ENCODE measurements at places on chromosomes 6 and 20. TPM values are rescaled to one million over a fixed set of nuclear protein-coding genes. Genes with fewer than 3 reads are reported as not detected.

Gene PCNA
- total RNA-seq, result 42.8 TPM

GRCh38 chr6:72857791-72858585 is 236.1 kb downstream of the KCNQ5 start:
- H3K27me3 ChIP-seq, result no peaks in the 10 kb centered on the region
- H3K4me3 ChIP-seq, result no peak overlapping the region
- no peak for DNase-seq
- H3K36me3 ChIP-seq, result no peaks in the 10 kb centered on the region
- peaks cover 19% of the 10 kb centered on the region for H3K4me1 ChIP-seq
- H3K27ac ChIP-seq, result no peak overlapping the region

GRCh38 chr6:7615611-7616383 is 25.8 kb downstream of the SNRNP48 start:
- DNase-seq, result no peak
- H3K4me3 ChIP-seq, result no peak overlapping the region
- H3K27me3 ChIP-seq, result no peaks in the 10 kb centered on the region
- no peak overlapping the region for H3K27ac ChIP-seq

DNA sequence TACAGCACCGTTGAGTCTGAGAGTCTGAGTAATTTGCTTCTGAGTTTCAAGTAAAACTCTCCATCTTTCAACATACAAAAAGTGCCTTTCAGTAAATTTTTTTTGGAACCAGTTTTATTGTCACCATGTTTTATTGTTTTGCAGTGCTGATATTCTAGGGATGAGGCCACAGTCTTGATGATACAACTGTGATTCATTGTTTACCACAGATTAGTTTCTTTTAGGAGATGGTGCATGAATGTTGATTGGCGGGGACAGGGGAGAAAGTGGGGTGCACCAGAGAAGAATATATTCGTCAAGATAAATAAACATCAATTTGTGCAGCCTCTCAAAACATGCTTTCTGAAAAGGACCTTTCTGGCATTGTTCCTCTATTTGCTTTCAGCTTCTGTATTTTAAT is 109.0 kb downstream of the MCHR2 start:
- H3K36me3 ChIP-seq, result no peaks in the 10 kb centered on the region
- no peaks in the 10 kb centered on the region for H3K4me1 ChIP-seq
- H3K4me3 ChIP-seq, result no peak overlapping the region
- H3K27me3 ChIP-seq, result no peaks in the 10 kb centered on the region

DNA sequence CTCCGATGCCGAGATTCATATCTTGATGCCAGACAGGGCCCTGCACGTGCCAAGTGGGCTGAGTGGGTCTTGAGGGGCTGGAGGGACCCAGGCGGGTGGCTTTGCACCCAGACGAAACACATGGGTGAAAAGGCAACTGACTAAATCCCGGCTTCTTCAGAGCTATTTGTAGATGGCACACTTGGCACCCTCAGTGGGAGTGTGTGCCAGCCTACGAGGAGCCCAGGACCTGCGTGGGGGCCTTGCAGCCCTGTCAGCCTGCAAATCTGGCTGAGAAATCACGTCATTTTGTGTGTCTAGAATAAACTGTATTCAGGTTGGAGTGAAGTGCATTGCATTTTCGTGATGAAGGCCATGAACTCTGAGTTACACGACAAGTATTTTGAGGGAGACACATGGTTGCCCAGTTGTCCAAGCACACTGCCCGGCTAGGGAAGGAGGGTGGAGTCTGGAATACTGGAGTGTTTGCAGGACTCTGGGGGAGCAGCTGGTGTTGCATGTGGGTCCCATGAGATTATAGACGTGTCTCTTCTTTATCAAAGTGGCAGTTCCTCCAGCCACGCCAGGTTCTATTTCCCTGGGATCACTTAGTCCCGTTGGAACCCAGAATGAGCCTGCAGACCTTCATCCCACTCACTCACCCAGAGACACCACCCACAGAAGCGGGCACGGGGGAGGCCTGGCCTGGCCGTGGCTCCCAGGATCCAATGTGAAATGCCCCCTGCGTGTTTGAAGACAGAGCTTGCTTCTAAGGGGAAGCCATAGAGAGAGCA is 60.2 kb downstream of the DLL1 start:
- H3K27me3 ChIP-seq, result no peaks in the 10 kb centered on the region
- no peaks in the 10 kb centered on the region for H3K36me3 ChIP-seq
- no peak for DNase-seq

Gene C6orf58
- total RNA-seq, result not detected

- no peaks in the 10 kb centered on the region for H3K36me3 ChIP-seq
- no peaks in the 10 kb centered on the region for H3K4me1 ChIP-seq
- DNase-seq, result no peak
- H3K4me3 ChIP-seq, result no peak overlapping the region
- no peaks in the 10 kb centered on the region for H3K27me3 ChIP-seq
- H3K27ac ChIP-seq, result no peak overlapping the region
Observed at GRCh38 chr6:13045676-13046075, 282.7 kb downstream of the TBC1D7 start.

GRCh38 chr6:134880487-134881190 is 69.3 kb downstream of the ALDH8A1 start:
- no peak overlapping the region for H3K4me3 ChIP-seq
- no peaks in the 10 kb centered on the region for H3K27me3 ChIP-seq
- H3K27ac ChIP-seq, result no peak overlapping the region
- H3K36me3 ChIP-seq, result no peaks in the 10 kb centered on the region

DNA sequence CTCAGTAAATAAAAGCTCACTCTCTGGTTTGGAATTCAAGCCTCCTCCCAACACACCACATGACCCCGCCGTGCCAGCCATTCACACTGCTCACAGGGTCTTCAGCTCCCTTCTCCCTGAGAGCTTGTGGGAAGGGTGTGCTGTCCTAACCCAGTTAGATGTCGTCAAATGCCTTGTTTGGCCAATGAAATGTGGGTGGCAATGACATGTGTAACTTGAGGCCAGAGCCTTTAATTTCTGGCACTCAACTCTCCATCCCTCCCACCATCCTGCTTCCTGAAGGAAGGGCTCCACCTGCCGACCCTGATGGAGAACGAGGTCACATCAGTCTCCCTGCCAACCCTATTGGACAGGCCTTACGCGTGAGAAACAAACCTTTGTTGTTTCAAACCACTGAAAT is 224.5 kb upstream of the AGPAT4 start:
- no peak overlapping the region for H3K27ac ChIP-seq
- H3K36me3 ChIP-seq, result no peaks in the 10 kb centered on the region
- H3K27me3 ChIP-seq, result no peaks in the 10 kb centered on the region
- H3K4me1 ChIP-seq, result no peaks in the 10 kb centered on the region
- DNase-seq, result no peak

GRCh38 chr20:17227669-17228623 is 1.1 kb downstream of the PCSK2 start:
- peaks cover 47% of the 10 kb centered on the region for H3K27me3 ChIP-seq
- no peaks in the 10 kb centered on the region for H3K36me3 ChIP-seq
- DNase-seq, result no peak

Gene ATP6V1G2
- 0.60 TPM for total RNA-seq

DNA sequence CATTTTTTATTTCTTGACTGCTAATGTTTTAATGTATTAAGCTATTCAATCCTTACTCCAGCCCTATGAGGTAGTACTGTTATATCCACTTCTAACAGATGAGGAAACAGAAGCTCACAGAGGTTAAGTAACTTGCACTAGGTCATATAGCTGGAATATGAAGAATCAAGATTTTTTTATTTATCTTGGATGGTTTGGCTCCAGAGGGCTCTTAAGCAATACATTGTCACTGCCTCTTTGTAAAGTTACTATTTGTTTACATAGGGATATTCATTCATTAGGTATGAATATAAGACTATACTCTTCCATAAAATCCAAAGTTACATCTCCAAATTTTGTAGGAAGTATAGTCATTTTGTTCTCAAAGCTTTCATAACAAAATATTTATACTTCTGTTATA is 113.8 kb downstream of the LAMP5 start:
- H3K27me3 ChIP-seq, result no peaks in the 10 kb centered on the region
- no peak overlapping the region for H3K27ac ChIP-seq
- H3K4me3 ChIP-seq, result no peak overlapping the region
- no peak for DNase-seq
- no peaks in the 10 kb centered on the region for H3K36me3 ChIP-seq

GRCh38 chr6:53724501-53724900 is 58.9 kb upstream of the KLHL31 start:
- no peak overlapping the region for H3K4me3 ChIP-seq
- H3K36me3 ChIP-seq, result no peaks in the 10 kb centered on the region
- H3K27me3 ChIP-seq, result peaks cover 3% of the 10 kb centered on the region
- no peaks in the 10 kb centered on the region for H3K4me1 ChIP-seq
- H3K27ac ChIP-seq, result no peak overlapping the region

GRCh38 chr20:4810426-4811019 is 88.8 kb downstream of the PRND start:
- peak overlapping the region; percentile 49 for H3K27ac ChIP-seq
- DNase-seq, result no peak
- no peak overlapping the region for H3K4me3 ChIP-seq
- peaks cover 25% of the 10 kb centered on the region for H3K4me1 ChIP-seq

Gene CRISP2
- not detected for total RNA-seq

GRCh38 chr20:8209061-8209460 is 77.0 kb downstream of the PLCB1 start:
- H3K4me3 ChIP-seq, result no peak overlapping the region
- no peaks in the 10 kb centered on the region for H3K27me3 ChIP-seq
- no peak overlapping the region for H3K27ac ChIP-seq
- H3K4me1 ChIP-seq, result no peaks in the 10 kb centered on the region

DNA sequence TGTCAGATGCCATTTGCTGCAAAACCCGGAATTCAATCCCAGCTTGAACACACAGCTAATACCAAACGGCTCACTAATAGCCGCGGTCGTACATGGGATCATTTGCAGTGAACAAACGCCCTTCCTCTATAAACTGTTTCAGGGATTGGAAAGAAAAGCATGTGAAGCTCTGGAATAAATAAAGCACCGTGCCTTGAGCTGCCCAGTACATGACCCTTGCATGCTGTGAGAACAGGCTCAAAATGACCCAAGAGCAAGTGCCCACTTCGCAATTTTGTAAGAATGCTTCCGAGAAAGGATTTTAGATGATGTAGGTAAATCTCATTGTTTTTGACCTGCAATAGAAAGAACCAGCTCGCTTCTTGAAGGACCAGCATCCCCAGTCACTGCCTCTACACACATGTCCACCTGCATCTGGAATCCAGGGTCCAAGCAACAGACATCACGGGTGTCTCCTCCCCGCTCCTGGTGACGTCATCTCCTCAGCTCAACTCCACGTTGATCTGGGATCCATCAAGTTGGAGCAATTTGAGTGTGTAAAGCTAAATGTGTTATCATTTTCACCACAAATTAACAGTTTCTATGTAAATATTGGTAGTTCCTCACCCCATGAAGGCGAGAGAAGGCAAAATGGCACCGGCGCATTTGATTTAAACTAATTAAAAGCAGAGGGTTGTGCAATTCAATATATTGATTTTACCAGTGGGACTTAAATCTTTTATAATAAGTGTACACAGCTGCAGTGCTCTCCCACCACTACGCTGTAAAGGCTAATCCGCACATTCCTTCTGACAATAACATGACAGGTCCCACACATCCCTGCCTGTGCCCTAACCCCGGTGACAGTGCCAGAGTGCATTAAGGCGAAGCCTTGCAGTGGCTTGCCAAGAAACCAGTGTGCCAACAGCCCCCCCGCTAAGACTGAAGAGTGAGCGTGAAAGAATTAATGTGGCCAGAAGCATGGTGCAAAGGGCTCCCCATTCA is 6.2 kb downstream of the BMP7 start:
- H3K4me3 ChIP-seq, result peak overlapping the region; percentile 16
- peaks cover 70% of the 10 kb centered on the region for H3K4me1 ChIP-seq
- H3K36me3 ChIP-seq, result no peaks in the 10 kb centered on the region
- no peaks in the 10 kb centered on the region for H3K27me3 ChIP-seq
- DNase-seq, result no peak

- peaks cover 14% of the 10 kb centered on the region for H3K4me1 ChIP-seq
- DNase-seq, result no peak
- no peaks in the 10 kb centered on the region for H3K27me3 ChIP-seq
- H3K36me3 ChIP-seq, result no peaks in the 10 kb centered on the region
Observed at GRCh38 chr20:58889334-58889760, 36.8 kb downstream of the GNAS start.

Gene BHLHE23
- not detected for total RNA-seq

DNA sequence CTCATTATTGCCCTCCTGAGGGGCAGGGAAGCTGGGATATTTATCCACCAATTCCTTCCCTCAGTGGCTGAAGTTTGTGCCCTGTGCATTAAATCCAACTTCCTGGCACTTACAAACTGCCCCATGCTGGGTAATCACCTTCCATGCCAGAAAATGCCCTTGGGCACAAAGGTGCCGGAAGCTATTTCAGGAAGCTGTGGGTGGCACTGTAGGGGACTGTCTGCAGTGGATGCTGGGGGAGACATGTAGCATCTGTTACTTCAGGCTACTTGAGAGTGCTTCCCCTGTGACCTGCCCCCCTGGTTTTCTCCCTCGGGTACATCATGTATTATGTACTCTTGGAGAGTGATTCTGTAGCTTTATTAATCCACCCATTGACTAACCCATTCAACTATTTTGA is 24.7 kb upstream of the RALGAPA2 start:
- DNase-seq, result no peak
- H3K4me3 ChIP-seq, result no peak overlapping the region
- no peak overlapping the region for H3K27ac ChIP-seq
- no peaks in the 10 kb centered on the region for H3K36me3 ChIP-seq

GRCh38 chr6:170420791-170421776 is 114.5 kb downstream of the FAM120B start:
- DNase-seq, result no peak
- H3K4me1 ChIP-seq, result no peaks in the 10 kb centered on the region
- H3K4me3 ChIP-seq, result no peak overlapping the region
- H3K27me3 ChIP-seq, result no peaks in the 10 kb centered on the region
- no peak overlapping the region for H3K27ac ChIP-seq

GRCh38 chr6:157556671-157557430 is 175.9 kb downstream of the ZDHHC14 start:
- H3K4me3 ChIP-seq, result no peak overlapping the region
- H3K4me1 ChIP-seq, result no peaks in the 10 kb centered on the region
- peaks cover 16% of the 10 kb centered on the region for H3K36me3 ChIP-seq
- H3K27ac ChIP-seq, result no peak overlapping the region
- H3K27me3 ChIP-seq, result no peaks in the 10 kb centered on the region
- no peak for DNase-seq

DNA sequence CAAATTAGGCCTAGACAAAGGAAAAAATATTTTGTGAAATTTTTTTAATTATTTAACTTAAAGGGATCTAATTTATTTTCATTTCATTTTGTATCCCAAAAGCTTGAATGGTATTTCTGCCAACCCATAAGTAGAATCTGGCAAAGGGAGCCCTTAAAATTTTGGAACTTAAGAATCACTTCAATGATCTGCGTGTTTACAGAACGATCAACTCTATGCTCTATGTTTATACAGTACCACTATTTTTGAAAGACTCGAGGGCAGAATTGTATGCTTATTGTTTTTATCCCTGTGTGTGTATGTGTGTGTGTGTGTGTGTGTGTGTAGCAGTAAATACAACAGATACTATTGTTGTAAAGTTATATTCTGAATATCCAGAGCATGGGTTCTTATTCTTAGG is 39.2 kb downstream of the METTL24 start:
- H3K27ac ChIP-seq, result no peak overlapping the region
- no peaks in the 10 kb centered on the region for H3K4me1 ChIP-seq
- no peak overlapping the region for H3K4me3 ChIP-seq
- H3K36me3 ChIP-seq, result no peaks in the 10 kb centered on the region
- H3K27me3 ChIP-seq, result no peaks in the 10 kb centered on the region

- DNase-seq, result no peak
- no peak overlapping the region for H3K27ac ChIP-seq
- no peaks in the 10 kb centered on the region for H3K27me3 ChIP-seq
Observed at GRCh38 chr6:14286634-14287428, 169.3 kb downstream of the CD83 start.

All from tibial nerve (tissue), 4 donors.